ENCODE measurements at places on chromosomes 7 and 10. TPM values are rescaled to one million over a fixed set of nuclear protein-coding genes. Genes with fewer than 3 reads are reported as not detected.

DNA sequence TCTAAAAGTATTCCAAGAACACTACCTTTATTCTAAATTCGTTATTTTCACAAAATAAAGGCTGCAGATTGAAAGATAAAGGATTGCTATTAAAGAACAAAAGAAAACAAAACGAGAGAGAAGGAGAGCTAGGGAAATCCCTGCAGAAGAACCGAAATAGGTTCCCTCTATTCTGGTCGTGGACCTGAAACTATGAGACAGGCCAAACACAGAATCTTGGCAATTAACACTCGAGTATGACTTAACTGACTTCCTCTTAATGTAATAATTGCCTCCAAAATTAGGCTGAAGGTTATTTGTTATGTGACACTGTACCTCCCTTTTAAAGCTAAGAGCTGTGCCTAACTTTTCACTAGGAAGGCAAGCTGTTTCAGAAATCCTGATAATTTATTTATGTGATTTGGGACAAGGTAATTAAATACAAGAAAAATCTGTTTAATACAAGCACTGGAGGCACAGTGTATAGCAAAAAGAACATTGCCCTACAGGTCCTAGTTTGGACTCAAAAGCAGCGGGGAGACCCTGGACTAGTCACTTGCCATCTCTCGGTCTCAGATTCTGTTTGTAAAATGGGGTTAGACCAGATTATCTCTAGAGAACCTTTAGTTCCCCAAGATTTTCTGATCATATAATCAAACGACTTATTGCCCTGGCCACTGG, 11.6 kb downstream of the NAMPT start:
- no peak for DNase-seq

- no peak for DNase-seq
These were observed 14.2 kb downstream of the ADRB1 start for GRCh38 chr10:114057855-114058254.

DNA sequence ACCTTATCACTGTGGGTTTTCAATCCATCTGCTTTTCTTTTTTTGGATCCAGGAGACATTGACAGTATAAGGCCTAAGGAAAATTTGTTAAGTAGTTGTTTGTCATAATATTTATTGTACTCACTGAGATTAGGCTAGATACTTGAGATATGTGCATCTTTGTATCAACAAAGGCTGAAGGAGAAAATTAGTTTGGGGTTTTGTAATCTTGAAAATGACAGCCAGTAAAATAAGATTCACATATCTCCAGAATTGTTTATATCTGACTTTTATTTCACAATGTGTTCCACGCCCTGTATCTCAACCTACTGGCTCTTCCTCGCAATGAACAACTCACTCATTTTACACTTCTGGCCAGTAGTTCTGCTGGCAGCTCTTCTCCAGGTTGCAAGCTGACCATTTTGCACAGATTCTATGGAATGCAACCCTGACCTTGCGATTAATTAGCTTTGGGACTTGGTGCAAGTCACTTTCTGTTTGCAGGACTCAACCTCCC, 132.7 kb downstream of the GATA3 start:
- no peak for DNase-seq

GRCh38 chr10:52066383-52066782, 247.7 kb upstream of the DKK1 start:
- no peak for DNase-seq

GRCh38 chr7:81030472-81030871, 111.6 kb upstream of the SEMA3C start:
- DNase-seq = no peak

DNA sequence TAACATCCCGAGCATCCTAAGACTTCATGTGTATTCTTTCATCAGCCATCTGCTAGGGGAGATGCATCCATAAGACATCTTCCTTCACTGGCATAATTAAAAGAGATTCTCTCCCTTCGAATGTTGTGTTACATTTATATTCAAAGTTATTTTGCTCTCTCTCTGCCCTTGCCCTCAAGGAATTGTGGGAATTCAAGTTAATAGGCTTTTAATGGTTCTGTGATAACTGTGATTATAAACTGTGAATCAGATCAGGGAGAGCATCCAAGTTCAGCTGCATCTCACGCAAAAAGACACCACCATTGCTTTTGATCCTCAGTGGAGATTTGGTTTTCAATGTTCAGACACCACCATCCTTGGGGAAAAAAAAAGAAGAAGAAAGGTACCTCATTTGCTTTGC, 9.2 kb upstream of the TEX36 start:
- DNase-seq = no peak

Gene ANXA11
- polyA plus RNA-seq = 150 TPM

GRCh38 chr10:7133278-7133677, 277.6 kb downstream of the SFMBT2 start:
- no peak for DNase-seq

Gene PON1
- not detected for polyA plus RNA-seq

Gene ADRA2A
- not detected for polyA plus RNA-seq

DNA sequence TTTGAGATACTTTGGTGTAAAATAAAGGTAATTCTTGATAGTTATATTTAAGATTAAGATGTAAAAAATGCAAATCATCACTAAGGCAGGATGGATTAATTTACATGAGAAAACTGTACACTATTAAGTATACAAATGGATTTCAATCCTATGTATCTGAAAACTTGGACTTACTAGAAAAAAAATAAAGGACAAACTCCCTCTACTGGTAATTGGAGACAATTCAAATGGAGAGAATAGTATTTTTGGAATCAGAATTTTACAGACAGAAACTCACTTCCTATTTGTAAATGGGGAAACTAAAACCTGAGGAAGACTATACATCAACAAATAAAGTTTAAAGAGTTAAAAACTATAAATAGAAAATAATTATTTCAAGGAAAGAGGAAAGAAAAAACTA, 62.6 kb downstream of the CUL2 start:
- no peak for DNase-seq

Gene UCN3
- not detected for polyA plus RNA-seq

GRCh38 chr7:130279286-130279685, 12.6 kb downstream of the CPA2 start:
- DNase-seq = no peak

- DNase-seq = no peak
These were observed 885.0 kb upstream of the LRRN3 start for GRCh38 chr7:110205899-110206298.

DNA sequence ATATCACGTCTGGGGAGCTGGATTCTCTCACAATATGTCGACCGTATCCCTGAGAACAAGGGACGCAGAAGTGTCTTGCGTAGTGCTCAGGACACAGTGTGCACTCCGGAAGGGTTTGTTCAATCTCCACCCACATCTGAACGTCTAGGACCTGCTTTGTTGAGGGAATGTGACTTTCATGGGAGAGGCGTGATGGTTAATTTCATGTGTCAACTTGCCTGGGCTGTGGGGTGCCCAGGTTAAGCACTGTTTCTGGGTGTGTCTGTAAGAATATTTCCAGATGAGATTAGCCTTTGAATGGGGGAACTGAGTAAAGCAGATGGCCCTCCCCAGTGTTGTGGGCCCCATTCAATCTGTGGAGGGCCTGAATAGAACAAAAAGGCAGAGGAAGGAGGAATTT, 80.4 kb upstream of the SFMBT2 start:
- DNase-seq = no peak

Gene PCDH15
- polyA plus RNA-seq = not detected

DNA sequence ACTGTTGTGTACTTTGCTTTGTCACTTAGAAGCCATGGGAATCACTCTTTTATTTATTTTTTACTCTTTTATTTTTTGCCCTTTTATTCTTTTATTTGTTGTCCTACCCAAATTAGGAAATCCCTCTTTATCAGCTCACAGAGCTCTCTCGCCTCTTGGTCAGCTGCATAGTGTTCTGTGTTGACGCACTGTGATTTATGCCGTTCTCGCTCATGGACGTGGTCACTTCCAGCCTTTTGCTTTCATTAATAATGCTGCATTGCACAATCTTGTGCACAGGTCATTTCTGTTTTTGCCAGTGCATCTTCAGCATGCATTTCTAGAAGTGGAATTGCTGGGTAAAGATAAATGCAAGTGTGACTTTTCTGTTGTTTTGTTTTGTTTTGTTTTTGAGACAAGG, 42.3 kb downstream of the FBH1 start:
- DNase-seq = no peak

Gene CTTNBP2
- polyA plus RNA-seq = not detected

GRCh38 chr7:117383483-117384189, 43.7 kb downstream of the ASZ1 start:
- DNase-seq = no peak

- no peak for DNase-seq
These were observed 7.9 kb downstream of the TBATA start for GRCh38 chr10:70777063-70777875.

GRCh38 chr7:121531175-121532070, 135.3 kb upstream of the FAM3C start:
- no peak for DNase-seq

DNA sequence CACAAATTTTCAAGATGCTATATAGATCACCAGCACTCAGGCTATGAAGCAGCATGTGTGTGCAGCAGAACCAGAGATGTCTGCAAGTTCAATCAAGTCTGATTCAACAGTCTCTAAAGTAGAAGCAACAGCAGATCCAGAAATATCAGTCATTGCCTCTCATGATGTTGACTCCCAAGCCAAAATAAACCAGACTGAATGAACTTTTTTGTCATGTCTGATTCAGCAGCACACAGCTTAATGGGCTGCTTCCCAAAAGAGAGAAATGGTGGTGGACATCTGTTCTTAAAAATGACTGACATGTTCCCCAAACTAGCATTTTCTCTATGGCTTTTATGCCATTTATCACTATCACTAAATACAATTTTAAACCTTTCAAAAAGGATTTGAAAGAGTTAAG, 53.8 kb downstream of the TMEM26 start:
- DNase-seq = no peak

Gene TMEM225B
- polyA plus RNA-seq = 1.1 TPM

DNA sequence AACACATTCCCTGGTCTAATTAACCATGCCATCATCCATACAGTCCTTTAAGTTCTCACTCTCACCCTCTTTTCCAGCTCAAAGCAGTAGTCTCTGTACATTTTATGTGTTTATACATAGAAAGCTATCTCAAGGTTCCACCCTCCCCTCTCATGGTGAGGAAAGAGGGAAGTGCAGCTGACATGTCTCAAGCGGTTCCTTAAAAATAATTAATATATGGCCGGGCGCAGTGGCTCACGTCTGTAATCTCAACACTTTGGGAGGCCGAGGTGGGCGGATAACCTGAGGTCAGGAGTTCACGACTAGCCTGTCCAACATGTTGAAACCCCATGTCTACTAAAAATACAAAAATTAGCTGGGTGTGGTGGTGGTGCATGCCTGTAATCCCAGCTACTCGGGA, 36.7 kb downstream of the ZC3HAV1 start:
- DNase-seq = no peak

Gene CTNNA3
- polyA plus RNA-seq = 1.2 TPM

DNA sequence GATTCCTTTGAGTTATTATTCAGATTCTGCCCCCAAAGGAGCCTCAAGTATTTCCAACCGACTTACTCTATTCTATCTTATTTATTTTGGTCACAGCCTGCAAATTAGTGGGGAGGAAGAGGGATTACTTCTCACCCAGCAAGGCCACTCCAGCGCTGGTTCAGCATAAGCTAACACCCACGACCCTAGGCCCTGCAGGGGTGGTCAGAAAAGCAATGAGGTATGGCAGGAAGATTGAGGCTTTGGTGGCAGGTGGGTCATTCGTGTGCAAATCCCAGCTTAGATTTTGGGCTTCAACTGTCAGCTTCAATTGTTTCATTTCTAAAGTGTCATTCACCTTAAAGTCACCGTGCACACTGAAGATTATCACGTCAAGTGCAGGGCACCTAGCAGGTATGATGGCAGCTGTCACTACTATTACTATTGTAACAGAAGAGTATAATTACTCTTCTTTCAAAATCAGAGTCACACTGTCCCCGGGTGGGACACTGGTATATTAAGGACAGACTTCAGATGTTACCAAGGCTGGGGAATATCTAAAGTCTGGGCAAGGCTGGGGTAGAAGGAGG, 48.8 kb upstream of the OPTN start:
- DNase-seq = no peak

Gene LIPK
- not detected for polyA plus RNA-seq

Gene SPDYE11
- 0.45 TPM for polyA plus RNA-seq

Gene ZFYVE27
- 38.0 TPM for polyA plus RNA-seq

DNA sequence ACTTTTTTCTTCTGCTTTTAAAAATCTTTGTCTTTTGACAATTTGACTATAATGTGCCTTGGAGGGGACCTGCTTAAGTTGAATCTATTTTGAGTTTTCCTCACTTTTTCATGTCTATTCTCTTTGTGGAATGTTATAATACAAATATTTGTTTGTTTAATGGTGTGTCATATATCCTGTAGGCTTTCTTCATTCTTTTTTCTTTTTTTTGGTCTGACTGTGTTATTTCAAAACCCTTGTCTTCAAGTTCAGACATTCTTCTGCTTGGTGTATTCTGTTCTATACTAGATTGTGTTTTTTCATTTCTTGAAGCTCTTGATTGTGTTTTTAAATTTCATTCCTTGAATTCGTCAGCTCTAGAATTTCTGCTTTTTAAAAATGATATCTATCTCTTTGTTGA, 228.2 kb downstream of the STK31 start:
- no peak for DNase-seq

- no peak for DNase-seq
These were observed 116.0 kb upstream of the PFKP start for GRCh38 chr10:2951235-2951835.

Gene SYT15
- polyA plus RNA-seq = 0.06 TPM
